ENCODE measurements at places on chromosomes 13 and 19.

- peak; percentile 97 for DNase-seq
These were observed 4.1 kb downstream of the IER2 start for GRCh38 chr19:13154241-13154778.

- DNase-seq = no peak
These were observed 904.5 kb downstream of the SLITRK6 start for GRCh38 chr13:84894749-84895148.

DNA sequence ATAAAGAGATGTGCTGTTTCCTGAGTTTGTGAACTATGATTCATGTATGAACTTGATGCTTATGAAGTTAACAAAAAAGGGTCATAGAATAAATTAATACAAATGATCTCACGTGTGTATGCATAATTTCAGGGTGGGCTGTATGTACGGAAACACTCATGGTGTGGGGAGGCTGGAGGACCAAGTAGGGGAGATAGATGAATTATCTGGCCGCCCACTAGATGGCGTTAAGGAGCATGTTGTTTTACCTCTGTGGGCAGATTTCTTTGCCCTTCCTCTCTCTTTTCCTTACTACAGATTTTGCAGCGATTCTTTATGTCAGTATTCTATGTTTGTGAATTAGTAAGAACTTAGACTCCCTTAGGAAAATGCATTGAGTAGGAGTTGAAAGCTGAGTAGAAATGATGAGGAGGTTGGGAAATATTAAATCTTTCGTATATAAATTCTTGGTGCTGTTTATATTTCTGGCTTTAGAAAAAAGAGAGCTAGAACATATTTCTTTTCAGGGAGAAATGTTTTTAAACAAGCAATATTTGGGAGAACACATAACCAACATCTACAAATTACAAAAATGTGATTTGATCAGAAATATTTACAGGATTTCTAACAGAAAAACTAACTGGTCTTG lies 47.4 kb upstream of the TMTC4 start:
- no peak for DNase-seq

GRCh38 chr13:103067751-103068555 lies 1.7 kb upstream of the SLC10A2 start:
- DNase-seq = no peak

- no peak for DNase-seq
These were observed 333.7 kb upstream of the NBEA start for GRCh38 chr13:34608331-34608730.

DNA sequence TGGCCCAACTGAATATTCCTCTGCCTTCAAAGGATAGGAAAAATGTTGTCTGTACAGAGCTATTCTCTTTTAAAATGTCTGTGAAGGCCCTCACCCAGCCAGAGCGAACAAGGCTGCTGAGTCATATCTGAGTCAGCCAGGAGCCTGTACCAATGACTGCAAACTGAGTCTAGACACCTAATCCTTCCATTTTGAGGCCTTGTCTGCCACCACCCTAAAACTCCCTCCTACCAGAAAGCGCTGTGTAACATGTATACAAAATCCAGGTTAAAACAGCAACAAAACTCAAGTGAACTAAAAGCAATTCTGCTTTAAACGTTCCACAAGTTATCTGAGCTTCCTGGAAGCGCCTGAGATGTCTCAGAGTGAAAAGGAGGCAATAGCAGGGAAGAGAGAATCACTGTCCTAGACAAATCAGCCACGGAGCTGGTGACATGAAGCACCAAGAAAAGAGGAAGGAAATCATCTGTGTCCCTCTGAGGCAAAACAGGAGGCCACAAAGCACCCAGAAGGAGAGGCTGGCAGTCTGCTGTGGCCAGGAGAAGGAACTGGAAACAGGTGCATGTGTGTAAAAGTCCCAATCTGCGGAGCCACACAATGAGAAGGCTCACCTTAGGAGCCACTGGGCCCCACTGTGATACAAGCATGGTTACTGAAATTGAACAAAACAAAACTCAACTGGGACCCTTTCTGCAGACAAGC lies 10.2 kb downstream of the DHRS12 start:
- no peak for DNase-seq
